GM10248 (cell line): ENCODE measurements at places on chromosomes 6 and 20.

DNA sequence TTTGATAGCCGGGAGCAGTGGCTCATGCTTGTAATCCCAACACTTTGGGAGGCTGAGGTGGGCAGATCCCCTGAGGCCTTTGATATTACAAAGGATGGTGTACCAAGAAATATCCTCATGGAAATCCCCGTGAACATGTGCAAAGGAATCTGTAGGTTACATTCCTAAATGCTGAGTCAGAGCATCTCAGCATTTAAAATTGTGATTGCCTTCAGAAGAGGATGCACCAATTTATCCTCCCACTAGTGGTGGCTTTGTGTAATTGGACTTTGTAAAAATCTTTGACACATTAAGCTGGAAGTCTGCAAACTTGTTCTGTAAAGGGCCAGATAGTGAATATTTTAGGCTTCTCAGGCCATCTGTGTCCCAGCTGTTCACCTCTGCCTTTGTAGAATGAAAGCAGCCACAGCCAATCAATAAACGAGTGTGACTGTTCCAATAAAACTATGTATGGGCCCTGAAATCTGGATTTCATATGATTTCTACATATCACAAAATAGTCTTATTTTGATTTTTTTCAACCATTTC, 11.8 kb downstream of the TMEM14B start:
- peak; percentile 28 for DNase-seq

DNA sequence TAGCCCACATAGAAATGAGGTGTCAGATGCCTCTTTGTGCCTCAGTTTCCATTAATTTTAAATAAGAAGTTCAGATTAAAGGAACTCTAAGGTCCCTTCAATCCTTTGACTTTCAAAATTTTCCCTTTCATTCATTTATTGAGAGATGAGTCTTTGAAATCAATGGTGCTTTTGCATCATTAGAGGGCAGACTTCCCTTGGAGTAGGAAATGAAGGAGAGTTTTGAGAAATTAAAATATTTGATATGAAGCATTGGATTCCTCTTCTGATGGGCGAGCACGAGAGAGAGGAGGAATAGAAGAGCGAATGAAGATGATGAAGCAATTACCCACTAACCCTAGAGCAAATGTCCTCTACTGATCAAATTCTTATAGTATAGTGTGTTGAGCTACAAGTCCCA, 105.7 kb downstream of the EDN1 start:
- no peak for DNase-seq

- peak; percentile 21 for DNase-seq
These were observed 414.9 kb downstream of the KIF16B start for GRCh38 chr20:16158090-16158975.

- DNase-seq, result peak; percentile 49
These were observed at the start of gene DNAAF9 for GRCh38 chr20:3407040-3407770. DNAAF9 (minus strand) TSS chr20:3407669; CDS start chr20:3407557, 112 bp downstream.

DNA sequence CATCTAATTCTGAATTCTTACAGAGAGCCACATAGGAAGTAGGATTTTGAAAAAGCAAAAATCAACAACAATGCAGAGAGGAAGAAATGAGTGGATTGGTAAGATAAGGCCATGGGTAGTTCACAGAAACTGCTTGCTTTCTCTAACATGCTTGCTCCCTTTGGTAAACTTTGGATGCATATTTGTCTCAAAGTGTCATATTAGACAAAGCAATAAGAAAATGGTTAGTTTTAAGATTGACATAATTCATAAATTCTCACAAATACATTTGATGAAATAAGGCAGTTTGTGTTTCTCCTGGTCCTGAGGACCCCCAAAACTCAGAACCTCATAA, 31.7 kb downstream of the UTRN start:
- DNase-seq, result no peak

DNA sequence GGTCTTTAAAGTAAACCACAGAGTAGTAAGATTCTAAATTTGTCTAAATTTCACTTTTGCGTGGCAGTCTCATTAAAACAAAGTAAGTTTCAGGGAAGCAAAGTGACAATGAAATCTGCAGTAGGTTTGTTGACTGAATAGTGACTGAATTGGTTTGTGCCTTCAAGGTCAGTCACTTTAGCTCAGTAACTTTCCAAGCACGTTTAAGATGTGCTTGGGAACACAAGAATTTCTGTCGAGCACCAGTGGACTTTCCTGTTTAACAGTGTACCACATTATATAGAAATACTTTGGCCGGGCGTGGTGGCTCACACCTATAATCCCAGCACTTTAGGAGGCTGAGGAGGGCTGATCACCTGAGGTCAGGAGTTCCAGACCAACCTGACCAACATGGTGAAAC, 1.7 kb upstream of the CD24 start:
- no peak for DNase-seq

DNA sequence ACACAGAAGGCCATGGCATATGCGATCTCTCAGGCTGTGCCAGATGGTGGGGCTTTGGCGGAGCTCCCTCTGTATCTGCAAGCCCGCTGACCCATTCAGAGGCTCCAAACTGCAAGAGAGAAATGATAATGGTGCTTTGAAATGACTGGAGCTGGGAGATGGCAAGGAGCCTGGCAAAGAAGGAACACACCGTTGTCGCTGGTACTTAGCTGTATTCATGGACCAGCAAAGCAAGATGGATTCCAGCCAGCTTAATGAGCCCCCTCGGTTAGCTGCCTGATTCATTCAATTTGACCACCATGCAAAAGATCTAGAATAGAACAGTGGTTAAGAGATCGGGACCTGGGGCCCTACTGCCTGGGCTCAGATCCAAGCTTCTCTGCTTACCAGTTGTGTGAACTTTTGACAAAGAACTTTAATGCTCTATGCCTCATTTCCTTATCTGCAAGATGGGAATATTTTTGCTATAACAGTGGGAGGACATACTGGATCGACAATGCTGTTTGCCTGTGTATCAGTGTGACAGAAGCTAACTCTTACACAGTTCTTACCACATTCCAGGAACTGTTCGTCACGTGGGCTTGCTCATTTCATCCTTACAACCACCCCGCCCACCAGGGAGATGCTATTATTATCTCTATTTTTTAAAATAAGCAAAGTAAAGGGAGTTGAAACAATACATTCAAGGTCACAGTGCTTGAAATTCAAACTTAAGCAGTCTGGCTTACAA, 317.8 kb upstream of the SULF2 start:
- no peak for DNase-seq

GRCh38 chr6:167811442-167812087, 15.1 kb upstream of the AFDN start:
- DNase-seq, result no peak
